ENCODE measurements at places on chromosomes 6 and 20.

- DNase-seq, result peak; percentile 43
Measured at GRCh38 chr6:73262671-73263569, at the start of gene KHDC1. KHDC1 (minus strand) TSS chr6:73263196; CDS start chr6:73242517, 20,679 bp downstream.

DNA sequence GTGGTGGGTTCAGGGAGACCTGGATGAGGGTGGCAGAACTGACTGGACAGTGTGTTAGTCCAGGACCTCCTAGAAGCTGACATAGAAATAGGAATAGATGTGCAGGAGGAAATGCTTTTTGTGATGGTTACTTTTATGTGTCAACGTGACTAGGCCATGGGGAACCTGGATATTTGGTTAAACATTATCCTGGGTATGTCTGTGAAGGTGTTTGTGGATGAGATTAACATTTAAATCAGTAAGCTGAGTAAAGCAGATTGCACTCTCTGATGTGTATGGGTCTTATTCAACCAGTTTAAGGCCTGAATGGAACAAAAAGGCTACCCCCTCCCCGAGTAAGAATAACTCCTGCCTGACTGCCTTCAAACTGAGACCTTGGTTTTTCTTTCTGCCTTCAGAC lies 219.3 kb downstream of the DHX35 start:
- DNase-seq, result no peak

DNA sequence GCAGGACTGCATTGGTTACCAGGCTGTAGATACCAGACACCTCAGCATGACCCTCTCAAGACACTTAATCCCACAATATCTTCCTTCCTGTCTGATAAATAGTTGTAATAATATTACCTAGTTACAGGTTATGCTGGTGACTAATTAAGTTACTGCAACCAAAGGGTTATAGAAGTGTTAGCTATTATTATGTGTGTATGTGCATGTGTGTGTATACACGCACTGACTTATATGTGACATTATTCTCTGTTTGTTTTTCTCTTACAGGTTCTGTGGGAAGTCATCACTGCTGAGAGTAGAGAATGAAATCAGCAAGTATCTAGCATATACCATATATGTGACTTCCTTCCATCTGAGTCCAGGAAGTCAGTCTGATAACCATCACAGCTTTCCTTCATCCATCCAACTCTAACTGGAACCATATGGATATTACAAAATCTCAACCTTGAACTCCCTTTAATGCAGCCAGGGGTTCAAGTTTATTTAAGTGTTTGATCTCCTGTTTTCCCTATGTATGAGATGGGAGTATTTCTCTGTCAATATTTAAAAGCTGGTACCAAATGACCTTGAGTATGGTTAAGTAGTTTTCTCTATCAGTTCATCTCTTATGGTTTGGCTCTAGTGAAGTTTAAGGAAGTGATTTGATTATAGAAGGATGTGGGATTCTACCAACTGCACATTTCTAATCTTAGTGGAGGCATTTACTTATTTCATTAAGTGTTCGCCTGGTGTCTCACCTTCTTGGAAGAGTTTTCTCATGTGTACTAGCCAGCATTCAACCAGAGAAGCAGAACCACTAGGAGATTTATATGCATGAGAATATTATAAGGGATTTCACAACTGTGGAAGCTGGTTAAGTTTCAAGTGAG lies 313.2 kb downstream of the HIVEP2 start:
- no peak for DNase-seq

DNA sequence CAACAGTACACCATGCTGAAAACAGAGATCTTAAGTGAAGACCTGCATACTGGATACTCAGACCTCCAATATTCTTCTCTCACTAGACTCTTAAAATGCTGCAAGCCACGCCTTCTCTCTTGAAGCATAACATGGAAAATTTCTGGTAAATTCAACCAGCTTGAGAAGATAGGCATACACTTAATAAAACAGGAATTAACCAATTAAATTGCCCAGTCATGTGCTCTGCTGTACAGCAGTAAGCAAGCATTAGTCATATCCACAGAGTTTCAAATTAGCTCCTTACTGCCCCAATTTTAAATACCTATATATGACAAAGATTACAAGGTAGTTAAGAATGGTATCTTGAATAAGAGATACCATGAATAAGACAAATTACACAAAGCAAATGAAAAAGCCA lies 53.8 kb downstream of the C6orf58 start:
- DNase-seq, result no peak

DNA sequence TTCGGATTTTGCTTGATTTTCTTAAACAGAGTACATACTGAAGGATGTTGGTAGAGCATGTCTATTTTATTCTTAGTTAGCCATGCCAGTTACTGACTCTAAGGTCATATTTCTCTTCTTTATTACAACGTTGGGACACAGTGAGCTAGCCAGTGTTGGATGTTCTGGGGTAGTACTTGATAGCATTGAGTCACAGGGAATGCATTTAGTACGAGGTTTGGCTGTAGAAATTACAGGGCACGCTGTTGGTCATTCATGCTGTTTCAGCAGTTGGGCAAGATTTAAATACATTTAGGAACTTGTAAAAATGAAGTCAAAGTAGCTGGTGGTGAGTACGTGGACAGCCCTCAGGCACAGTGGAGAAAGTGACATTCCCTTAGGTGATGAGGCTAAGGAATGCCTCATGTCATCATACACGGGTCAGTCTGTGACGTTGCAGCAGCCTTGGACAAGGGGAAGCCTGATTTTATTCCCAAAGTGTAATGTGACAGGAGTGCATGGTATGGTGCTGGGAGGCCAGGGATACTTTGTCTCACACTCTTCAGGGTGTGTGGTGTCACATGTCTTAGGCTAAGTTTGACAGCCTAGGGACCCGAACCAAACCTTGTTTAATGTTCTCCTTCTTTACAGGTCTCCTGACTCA lies 57.7 kb upstream of the SLC22A1 start:
- no peak for DNase-seq

DNA sequence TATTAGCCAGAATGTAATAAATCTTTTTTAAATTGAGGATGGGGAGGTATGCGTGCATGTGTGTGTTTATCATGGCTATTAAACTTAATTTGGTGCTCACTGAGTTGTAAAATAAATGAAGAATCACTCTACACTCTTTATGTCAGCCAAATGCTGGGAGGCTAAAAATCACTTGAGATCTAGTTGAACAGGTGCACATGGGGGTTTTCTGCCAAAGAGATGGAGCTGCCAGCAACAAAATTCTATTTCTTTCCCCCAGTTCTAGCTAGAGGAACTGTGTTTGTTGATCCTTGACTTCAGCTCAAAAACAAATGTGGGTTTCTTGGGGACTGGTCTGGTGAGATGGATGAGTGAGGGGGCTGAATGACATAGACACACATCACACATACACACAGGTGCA lies 183.3 kb upstream of the BTBD3 start:
- DNase-seq, result no peak

DNA sequence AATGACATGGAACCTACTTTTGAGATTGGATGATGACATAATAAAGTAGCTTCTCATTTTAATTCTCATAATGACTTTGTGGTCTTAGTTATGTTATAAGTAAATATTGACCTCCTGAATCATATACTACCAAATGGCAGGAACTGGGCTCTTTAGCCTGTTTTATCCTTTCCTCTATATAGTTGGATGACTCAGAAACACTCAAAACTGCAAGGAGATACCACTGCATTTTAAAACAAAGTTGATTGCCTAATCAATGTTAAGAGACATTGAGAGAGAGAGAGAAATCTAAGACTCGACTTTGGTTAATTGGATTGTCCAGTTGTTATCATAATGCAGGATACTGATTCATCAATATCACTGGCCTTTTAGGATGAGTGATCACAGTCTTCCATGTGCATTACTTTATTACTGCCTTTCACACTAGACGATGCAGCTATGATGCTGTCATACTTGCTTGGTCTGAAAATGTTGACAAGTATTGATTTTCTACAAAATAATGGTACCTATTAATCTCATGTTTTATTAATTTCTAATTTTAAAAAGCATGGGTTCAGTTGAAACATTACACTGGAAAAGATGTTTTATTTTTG lies 320.0 kb downstream of the NKAIN2 start:
- no peak for DNase-seq

Measured in SK-MEL-5 (cell line).